Dermis lymphatic vessel endothelial cell (primary cell): ENCODE measurements at places on chromosomes 2 and 18. TPM values are rescaled to one million over a fixed set of nuclear protein-coding genes. Genes with fewer than 3 reads are reported as not detected.

Gene SERPINB3
- total RNA-seq, result not detected in 2 replicates

Gene HNMT
- total RNA-seq, result 4.0 and 4.4 TPM in 2 replicates

Gene SLC19A3
- not detected in 2 replicates for total RNA-seq

Gene MGAT4A
- 3.5 and 6.8 TPM in 2 replicates for total RNA-seq

Gene MFSD6
- 10.4 and 10.6 TPM in 2 replicates for total RNA-seq

Gene FBXO36
- 1.6 and 1.8 TPM in 2 replicates for total RNA-seq

Gene NIF3L1
- total RNA-seq, result 12.0 and 12.3 TPM in 2 replicates

Gene SLC35F6
- 45.3 and 56.0 TPM in 2 replicates for total RNA-seq

Gene CXCR1
- not detected in 2 replicates for total RNA-seq

Gene TRIM43
- not detected in 2 replicates for total RNA-seq

Gene COL5A2
- total RNA-seq, result 18.8 and 24.2 TPM in 2 replicates

Gene VWC2L
- total RNA-seq, result not detected in 2 replicates

Gene CDH2
- 0.26 and 1.8 TPM in 2 replicates for total RNA-seq

Gene TP53I3
- 40.9 and 46.1 TPM in 2 replicates for total RNA-seq

Gene PLGLB1
- 0.11 and 1.7 TPM in 2 replicates for total RNA-seq

Gene SKOR2
- not detected in 2 replicates for total RNA-seq

Gene CAD
- 21.6 and 22.9 TPM in 2 replicates for total RNA-seq

Gene TET3
- 4.4 and 5.2 TPM in 2 replicates for total RNA-seq

Gene CENPA
- 2.2 and 3.4 TPM in 2 replicates for total RNA-seq

Gene GRB14
- 0.33 and 0.34 TPM in 2 replicates for total RNA-seq

Gene IL36G
- not detected in 2 replicates for total RNA-seq

Gene LOXHD1
- 0.11 and 0.26 TPM in 2 replicates for total RNA-seq

Gene ARL4C
- total RNA-seq, result 1.8 and 3.1 TPM in 2 replicates

Gene RAB6D
- total RNA-seq, result under 0.01 and 0.11 TPM in 2 replicates

Gene ATG9A
- 41.2 and 43.8 TPM in 2 replicates for total RNA-seq

Gene CARF
- 4.9 and 5.2 TPM in 2 replicates for total RNA-seq

Gene LYG1
- 0.22 and 0.34 TPM in 2 replicates for total RNA-seq

Gene MROH2A
- not detected in 2 replicates for total RNA-seq

Gene RAMP1
- not detected in 2 replicates for total RNA-seq

Gene SCG2
- total RNA-seq, result under 0.01 TPM in 1 of 2 replicates, not detected in the other

Gene ASNSD1
- 48.9 and 63.1 TPM in 2 replicates for total RNA-seq

Gene PTPRN
- total RNA-seq, result not detected in 2 replicates

Gene SERPINB10
- total RNA-seq, result not detected in 2 replicates

Gene IKZF2
- 0.65 and 1.0 TPM in 2 replicates for total RNA-seq

Gene MYO7B
- total RNA-seq, result 0.11 and 0.26 TPM in 2 replicates

Gene GPR39
- total RNA-seq, result under 0.01 TPM in 1 of 2 replicates, not detected in the other

Gene FEZ2
- total RNA-seq, result 63.3 and 73.7 TPM in 2 replicates

Gene DGUOK
- 41.2 and 45.0 TPM in 2 replicates for total RNA-seq

Gene SIX2
- 0.11 TPM in 1 of 2 replicates, not detected in the other for total RNA-seq

Gene TMEM169
- total RNA-seq, result 0.17 and 0.22 TPM in 2 replicates

Gene ARHGEF33
- total RNA-seq, result under 0.01 and 0.26 TPM in 2 replicates

Gene FLACC1
- total RNA-seq, result 0.86 and 0.87 TPM in 2 replicates

Gene TUBA4B
- not detected in 2 replicates for total RNA-seq

Gene SCN1A
- 0.09 and 0.43 TPM in 2 replicates for total RNA-seq

Gene PEX13
- total RNA-seq, result 44.1 and 52.7 TPM in 2 replicates

Gene KLHL41
- under 0.01 and 0.17 TPM in 2 replicates for total RNA-seq

Gene PCARE
- total RNA-seq, result not detected in 2 replicates

Gene PRKAG3
- total RNA-seq, result not detected in 2 replicates

Gene MYL12A
- total RNA-seq, result 1,097 and 1,572 TPM in 2 replicates

Gene UGT1A4
- not detected in 2 replicates for total RNA-seq

Gene NRP2
- total RNA-seq, result 215 and 309 TPM in 2 replicates

Gene SCYGR4
- total RNA-seq, result not detected in 2 replicates

Gene GPR55
- total RNA-seq, result not detected in 2 replicates

Gene ME2
- total RNA-seq, result 20.7 and 29.2 TPM in 2 replicates

Gene RTP5
- total RNA-seq, result not detected in 2 replicates

Gene CSRNP3
- 0.76 and 0.95 TPM in 2 replicates for total RNA-seq

Gene PDCD1
- total RNA-seq, result under 0.01 TPM in 1 of 2 replicates, not detected in the other

Gene EFHD1
- total RNA-seq, result 0.11 TPM in 1 of 2 replicates, not detected in the other
